ENCODE measurements at places on chromosomes 3 and 15. TPM values are rescaled to one million over a fixed set of nuclear protein-coding genes. Genes with fewer than 3 reads are reported as not detected.

The FETUB gene
- not detected for total RNA-seq

The SLC24A5 gene
- not detected for total RNA-seq

The SPATA12 gene
- not detected for total RNA-seq

The CD80 gene
- total RNA-seq: not detected

The ECE2 gene
- total RNA-seq: not detected

The AADACL2 gene
- total RNA-seq: not detected

The EIF4A2 gene
- 2,167 TPM for total RNA-seq

The CASR gene
- not detected for total RNA-seq

The A4GNT gene
- not detected for total RNA-seq

The PLCD1 gene
- total RNA-seq: 29.0 TPM

The CIB2 gene
- 1.9 TPM for total RNA-seq

The LMCD1 gene
- 250 TPM for total RNA-seq

The HHLA2 gene
- under 0.01 TPM for total RNA-seq

The TM6SF1 gene
- 0.85 TPM for total RNA-seq

The EPHB3 gene
- 3.1 TPM for total RNA-seq

The PYGO1 gene
- total RNA-seq: 8.7 TPM

The CPEB1 gene
- 13.8 TPM for total RNA-seq

The HGD gene
- 1.7 TPM for total RNA-seq

The RBPMS2 gene
- total RNA-seq: not detected

The PAK2 gene
- 33.2 TPM for total RNA-seq

The KBTBD12 gene
- total RNA-seq: not detected

The FSD2 gene
- total RNA-seq: not detected

The ELL3 gene
- 1.9 TPM for total RNA-seq

The GOLGA8T gene
- total RNA-seq: 0.28 TPM

The IGSF11 gene
- total RNA-seq: 0.56 TPM

The KLHL40 gene
- not detected for total RNA-seq

The AHSG gene
- total RNA-seq: not detected

The HDDC3 gene
- total RNA-seq: 21.5 TPM

The NDN gene
- 43.7 TPM for total RNA-seq

The PLAAT1 gene
- total RNA-seq: not detected

The CCR3 gene
- total RNA-seq: not detected

The KNG1 gene
- total RNA-seq: not detected

The SCN5A gene
- total RNA-seq: 1.1 TPM

The XIRP1 gene
- total RNA-seq: not detected

The SUSD5 gene
- 11.3 TPM for total RNA-seq

The ATP2B2 gene
- total RNA-seq: not detected

The SLC28A2 gene
- total RNA-seq: not detected

The ERICH6 gene
- total RNA-seq: under 0.01 TPM

The ZPLD1 gene
- total RNA-seq: 0.19 TPM

The EFHB gene
- under 0.01 TPM for total RNA-seq

The PCCB gene
- total RNA-seq: 57.5 TPM

The TERC gene
- total RNA-seq: 580 TPM

The RTP1 gene
- under 0.01 TPM for total RNA-seq

The IL1RAP gene
- total RNA-seq: 11.9 TPM

The RCN2 gene
- 61.4 TPM for total RNA-seq

The DENND6A gene
- 16.9 TPM for total RNA-seq

The MYH15 gene
- total RNA-seq: 1.1 TPM

The ACOX2 gene
- total RNA-seq: 10.2 TPM

The PTPRG gene
- total RNA-seq: 18.6 TPM

The HTD2 gene
- total RNA-seq: 6.1 TPM

The LRRC31 gene
- not detected for total RNA-seq

The CHRNA5 gene
- 0.56 TPM for total RNA-seq

The CD86 gene
- not detected for total RNA-seq

The LIPH gene
- total RNA-seq: 2.3 TPM

The PTX3 gene
- total RNA-seq: 1,917 TPM

The TPRG1 gene
- 0.56 TPM for total RNA-seq

The PRR20G gene
- not detected for total RNA-seq

The TIMP4 gene
- total RNA-seq: 2.3 TPM

The WDR93 gene
- under 0.01 TPM for total RNA-seq

Measured in regular cardiac myocyte (primary cell).